HAP-1 (cell line): ENCODE measurements at places on chromosomes 3 and 15.

- peak; percentile 58 for DNase-seq
These were observed 603 bp downstream of the PLEKHO2 start for GRCh38 chr15:64842096-64842939.

- DNase-seq, result no peak
These were observed 141.5 kb downstream of the LIPC start for GRCh38 chr15:58573270-58573669.

GRCh38 chr3:18238746-18239331 is 186.3 kb downstream of the SATB1 start:
- DNase-seq, result no peak

- DNase-seq, result no peak
These were observed 1.1 kb downstream of the IGDCC3 start for GRCh38 chr15:65376767-65377104.
